ENCODE measurements at places on chromosomes 5 and 9.

DNA sequence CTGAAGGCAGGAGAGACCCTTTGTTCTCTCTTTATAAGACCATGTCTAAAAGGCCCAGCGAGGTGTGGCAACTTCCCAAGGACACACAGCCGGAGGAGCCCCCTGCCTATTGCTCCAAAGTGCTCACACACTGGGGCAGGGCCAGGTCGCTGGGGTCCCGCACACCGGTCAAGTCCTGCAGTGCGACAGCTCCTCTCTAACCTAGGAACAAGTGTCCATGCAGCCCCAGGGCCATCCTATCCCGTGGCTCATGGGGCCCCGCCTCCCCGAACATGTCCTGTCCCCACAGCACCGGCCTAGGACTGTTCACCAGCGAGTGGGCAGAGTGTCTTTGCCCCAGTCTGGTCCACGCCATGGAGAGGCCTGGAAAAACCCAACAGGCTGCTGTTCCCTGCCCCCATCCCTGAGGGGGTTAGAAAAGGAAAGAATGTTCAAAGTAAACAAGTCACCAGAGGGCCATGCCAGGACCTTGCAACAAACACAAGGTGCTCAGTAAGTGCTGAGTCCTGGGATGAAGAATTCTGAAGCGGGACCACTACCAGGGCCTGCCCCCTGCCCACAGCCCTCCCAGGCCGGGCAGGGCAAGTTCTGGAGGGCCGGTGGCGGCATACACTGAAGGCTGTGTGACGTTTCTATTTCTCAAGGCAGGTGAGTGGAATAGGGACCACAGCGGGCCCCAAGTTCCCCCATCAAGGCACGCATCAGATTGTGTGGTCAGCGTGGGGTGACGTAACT lies 938 bp downstream of the NINJ1 start:
- H3K36me3 ChIP-seq: no peaks in the 10 kb centered on the region
- H3K4me1 ChIP-seq: no peaks in the 10 kb centered on the region
- H3K27me3 ChIP-seq: no peaks in the 10 kb centered on the region

DNA sequence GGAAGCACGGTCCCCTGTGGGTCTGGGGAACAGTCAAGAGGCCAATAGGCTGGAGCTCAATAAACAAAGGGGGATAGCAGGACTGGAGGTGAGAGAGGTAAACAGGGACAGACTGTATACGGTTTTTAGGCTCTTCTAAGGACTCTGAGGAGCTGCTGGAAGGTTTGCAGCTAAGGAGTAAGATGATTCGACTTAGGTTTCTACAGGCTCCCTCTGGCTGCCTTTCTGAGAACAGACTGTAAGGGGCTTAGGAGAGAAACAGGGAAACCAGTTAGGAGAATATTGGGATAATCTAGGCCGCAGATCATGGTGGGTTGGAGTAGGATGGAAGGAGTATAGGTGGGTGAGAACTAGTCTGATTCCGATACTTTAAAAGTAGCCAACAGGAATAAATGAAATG lies 10.4 kb downstream of the CDK5RAP2 start:
- H3K27ac ChIP-seq: peak overlapping the region; percentile 82
- H3K4me3 ChIP-seq: no peak overlapping the region
- no peak for DNase-seq
- peaks cover 6% of the 10 kb centered on the region for H3K36me3 ChIP-seq
- no peaks in the 10 kb centered on the region for H3K4me1 ChIP-seq

DNA sequence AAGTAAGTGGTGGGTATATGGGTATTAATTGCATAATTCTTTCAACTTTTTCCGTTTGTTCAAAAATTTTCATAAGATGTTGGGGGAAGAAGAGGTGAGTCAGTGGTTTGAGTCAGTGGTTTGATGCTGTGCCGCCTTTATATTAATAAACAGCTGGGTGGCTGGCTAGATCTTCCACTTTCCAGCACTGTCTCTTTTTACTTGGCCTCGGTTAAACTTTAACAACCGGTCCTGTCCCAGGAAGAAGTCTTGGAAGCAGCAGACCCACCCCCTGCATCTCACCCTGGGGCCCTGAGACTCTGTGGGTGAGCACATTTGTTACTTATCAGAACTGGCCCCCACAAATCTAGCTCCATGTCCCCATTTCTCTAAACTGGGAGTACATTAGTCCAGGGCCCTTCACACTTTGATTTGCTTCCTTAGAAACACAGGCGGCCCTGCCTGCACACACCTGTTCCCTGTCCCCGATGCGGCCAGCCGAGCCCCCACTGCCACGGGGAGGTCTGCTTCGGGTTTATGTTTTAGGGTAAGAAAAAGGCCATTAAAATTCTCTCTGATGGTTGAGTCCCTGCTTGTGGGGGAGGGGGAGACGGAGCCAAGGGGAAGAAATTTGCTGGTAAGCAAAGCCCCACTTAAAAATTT lies 90.7 kb downstream of the PTCH1 start:
- H3K36me3 ChIP-seq: no peaks in the 10 kb centered on the region
- no peaks in the 10 kb centered on the region for H3K27me3 ChIP-seq
- DNase-seq: no peak

DNA sequence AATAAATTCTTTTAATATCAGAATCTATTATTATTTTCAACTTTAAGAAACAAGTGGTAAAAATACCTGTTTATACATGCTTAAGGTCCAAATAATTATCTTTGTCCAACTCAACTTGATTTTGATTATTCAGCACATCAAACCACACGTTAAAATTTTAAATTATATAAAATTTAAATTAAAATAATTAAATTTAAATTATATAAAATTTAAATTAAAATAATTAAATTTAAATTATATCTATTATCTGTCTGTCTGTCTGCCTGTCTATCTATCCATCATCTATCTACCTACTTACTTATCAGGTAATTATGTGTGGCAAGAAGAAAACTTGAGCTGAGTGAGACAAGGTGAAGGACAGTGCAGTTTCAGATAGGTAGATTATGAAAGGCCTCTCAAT lies 605.3 kb upstream of the RIOK2 start:
- no peaks in the 10 kb centered on the region for H3K4me1 ChIP-seq
- no peak for DNase-seq
- H3K36me3 ChIP-seq: no peaks in the 10 kb centered on the region
- H3K27ac ChIP-seq: no peak overlapping the region
- no peaks in the 10 kb centered on the region for H3K27me3 ChIP-seq

DNA sequence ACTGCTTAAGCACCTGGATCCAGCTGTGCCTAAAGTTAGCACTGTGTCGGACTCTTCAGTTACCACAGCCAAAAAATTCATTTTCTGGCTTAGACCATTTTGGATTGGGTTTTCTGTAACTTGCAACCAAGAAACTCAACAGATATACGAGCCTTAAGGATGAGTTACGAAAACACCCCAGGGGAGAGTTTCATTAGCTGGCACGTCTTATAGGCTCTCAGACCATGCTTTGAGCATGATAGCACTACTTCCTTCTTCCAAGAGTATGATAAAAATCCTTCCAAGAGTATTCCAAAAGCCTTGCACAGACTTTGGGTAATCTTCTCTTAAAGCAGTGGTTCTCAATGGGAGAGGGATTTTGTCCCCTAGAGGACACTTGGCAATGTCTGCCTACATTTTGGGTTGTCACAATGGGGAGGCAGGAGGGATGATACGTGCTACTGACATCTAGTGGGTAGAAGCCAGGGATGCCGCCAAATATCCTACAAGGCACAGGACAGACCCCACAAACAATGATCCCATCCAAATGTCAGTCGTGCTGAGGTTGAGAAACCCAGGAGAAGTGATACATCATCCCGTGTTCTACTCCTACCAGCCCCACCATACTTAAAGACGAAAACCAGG lies 64.8 kb downstream of the SMIM23 start:
- H3K4me1 ChIP-seq: no peaks in the 10 kb centered on the region
- no peak overlapping the region for H3K27ac ChIP-seq
- H3K36me3 ChIP-seq: no peaks in the 10 kb centered on the region
- no peak overlapping the region for H3K4me3 ChIP-seq
- H3K27me3 ChIP-seq: no peaks in the 10 kb centered on the region

Measured in aorta (tissue), 5 donors.